ENCODE measurements at places on chromosomes 3 and 15.

GRCh38 chr3:31408720-31409119 is 124.0 kb upstream of the STT3B start:
- DNase-seq, result no peak

- DNase-seq, result no peak
Measured at GRCh38 chr3:188756241-188756640, 415.5 kb upstream of the TPRG1 start.

- no peak for DNase-seq
Measured at GRCh38 chr3:197554196-197554561, 1.6 kb downstream of the BDH1 start.

DNA sequence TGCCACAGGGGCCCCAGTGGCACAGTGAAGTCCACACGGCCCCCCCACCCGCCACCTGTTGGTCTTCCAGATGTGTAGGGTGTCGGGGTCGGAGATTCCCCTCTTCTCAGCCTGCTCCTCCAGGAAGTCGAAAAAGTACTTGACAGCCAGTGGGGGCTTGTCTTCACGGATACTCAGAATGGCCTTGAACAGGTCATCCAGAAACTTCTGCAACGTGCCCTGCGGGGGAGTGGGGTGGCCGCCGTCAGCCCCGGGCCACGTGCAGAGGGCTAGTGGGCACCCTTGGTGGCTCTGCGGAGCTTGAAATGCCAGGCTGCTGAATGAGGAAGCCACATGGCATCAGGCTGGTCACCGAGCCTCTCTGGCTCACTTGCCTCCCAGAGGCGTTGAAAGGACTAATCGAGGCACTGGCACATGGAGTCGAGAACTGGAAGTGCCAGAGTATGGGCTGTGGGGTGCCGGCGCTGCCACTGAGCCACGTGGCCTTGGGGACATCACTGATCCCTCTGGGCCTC is 16.6 kb downstream of the H1-8 start:
- no peak for DNase-seq

DNA sequence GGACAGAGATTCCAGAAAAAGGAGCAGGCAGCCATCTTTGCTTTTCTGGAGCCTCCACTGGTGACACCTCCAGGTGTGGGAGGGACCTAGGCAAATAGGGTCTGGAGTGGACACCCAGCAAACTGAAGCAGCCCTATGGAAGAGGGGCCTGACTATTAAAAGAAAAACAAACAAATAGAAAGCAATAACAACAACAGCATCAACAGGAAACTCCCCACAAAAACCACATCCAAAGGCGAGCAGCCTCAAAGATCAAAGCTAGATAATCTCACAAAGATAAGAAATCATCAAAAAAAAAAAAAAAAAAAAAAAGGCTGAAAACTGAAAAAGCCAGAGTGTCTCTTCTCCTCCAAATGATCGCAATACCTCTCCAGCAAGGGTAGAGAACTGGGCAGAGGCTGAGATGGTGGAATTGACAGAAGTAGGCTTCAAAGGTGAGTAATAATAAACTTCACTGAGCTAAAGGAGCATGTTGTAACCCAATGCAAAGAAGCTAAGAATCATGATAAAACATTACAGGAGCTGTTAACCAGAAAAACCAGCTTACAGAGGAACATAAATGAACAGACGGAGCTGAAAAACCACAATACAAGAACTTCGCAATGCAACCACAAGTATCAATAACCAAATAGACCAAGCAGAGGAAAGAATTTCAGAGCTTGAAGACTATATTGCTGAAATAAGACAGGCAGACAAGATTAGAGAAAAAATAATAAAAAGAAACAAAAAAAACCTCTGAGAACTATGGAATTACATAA is 225.4 kb downstream of the CTNNB1 start:
- no peak for DNase-seq

DNA sequence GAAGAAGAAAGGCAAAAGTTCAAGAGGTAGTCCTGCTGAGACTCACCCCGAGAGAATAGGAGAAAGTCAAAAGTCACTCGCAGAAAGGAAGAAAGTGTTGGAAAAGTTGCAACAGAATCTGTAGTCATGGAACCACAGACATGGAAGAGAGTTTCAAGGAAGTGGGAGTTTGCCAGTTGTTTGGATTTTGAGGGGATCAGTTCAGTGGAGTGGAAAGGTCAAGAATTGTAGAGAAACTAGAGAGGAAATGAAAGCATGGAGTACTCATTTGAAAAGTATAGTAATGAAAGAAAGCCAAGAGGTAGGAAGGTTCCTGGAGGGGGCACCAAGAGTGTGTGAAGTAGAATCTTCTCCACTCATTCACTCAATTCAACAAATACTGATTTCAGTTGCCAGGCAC is 34.7 kb downstream of the SPTSSB start:
- DNase-seq, result no peak

- DNase-seq, result no peak
Measured at GRCh38 chr3:5214352-5214751, 26.8 kb downstream of the EDEM1 start.

DNA sequence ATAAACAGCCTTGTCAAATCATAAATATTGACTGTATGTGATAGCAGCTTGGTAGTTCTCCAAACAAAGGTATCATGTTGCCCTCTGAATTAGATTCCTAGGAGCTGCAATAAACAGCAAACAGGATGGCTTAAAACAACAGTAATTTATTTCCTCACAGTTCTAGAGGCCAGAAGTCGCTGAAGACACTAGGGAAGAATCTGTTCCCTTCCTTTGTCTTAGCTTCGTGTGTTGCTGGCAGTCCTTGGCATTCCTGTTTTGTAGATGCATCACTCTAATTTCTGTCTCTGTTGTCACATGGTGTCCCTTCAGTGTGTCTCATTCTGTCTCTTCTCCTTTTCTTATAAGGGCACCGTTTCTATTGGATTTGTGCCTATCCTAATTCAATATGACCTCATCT is 679.3 kb downstream of the OTOL1 start:
- no peak for DNase-seq

GRCh38 chr3:2156244-2156847 is 57.7 kb downstream of the CNTN4 start:
- no peak for DNase-seq

DNA sequence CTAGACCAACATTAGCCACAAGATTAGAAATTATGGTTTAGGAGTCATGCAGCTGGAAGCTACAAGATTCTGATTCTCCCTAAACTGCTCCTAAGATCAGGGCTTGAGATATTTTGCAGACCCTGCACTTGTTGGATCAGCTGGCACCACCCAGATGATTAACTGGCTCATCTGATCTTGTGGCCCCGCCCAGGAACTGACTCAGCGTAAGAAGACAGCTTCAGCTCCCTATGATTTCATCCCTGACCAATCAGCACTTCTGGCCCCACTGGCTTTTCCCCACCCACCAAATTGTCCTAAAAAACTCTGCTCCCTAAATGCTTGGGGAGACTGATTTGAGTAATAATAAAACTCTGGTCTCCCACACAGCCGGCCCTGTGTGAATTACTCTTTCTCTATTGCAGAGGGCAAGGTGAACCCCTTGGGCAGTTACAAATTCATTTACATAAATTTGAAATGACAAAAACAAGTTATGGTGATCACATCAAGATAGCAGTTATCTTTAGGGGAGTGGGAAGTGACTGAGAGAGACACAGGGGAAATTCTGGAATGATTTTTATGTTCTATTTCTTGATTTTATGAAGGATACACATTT is 76.5 kb downstream of the CD200R1L start:
- DNase-seq, result no peak

GRCh38 chr3:95120921-95121320 is 1058.1 kb downstream of the NSUN3 start:
- no peak for DNase-seq

GRCh38 chr3:156216852-156217251 is 96.5 kb downstream of the KCNAB1 start:
- DNase-seq, result no peak

DNA sequence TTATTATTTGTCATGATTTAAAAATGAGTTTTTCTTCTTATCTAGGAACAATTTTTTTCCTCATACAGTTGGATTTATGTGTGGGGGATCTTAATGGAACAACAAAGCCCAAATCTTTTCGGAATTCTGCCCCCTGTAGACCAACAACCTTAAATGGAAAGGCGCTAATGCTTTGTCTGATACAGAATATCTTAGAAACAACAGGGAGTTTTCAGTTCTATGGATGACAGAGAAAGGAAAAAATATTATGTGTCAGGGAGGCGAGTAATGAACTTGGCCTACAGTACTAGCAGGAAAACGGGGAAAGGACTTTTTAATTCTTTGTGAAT is 592 bp downstream of the MOBP start:
- DNase-seq, result no peak

DNA sequence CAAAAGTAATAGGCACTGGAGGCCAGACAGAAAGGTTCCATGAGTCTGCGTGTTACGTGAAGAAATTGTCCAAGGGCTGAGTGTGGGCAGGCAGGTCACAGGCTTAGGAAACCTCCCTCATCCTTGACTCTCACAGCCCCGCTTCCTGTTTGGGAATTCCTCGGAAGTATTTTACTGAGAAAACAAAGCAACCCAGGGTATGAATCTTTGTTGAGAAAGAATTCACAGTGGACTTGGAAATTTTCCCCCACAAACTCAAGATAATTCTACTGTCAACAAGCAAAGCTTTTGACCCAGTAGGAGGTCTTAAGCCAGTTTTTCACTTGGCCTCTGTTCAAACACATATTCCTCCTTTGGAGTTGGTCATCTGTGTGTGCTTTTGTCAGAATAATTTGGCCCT is 377.1 kb upstream of the TPM1 start:
- no peak for DNase-seq

- DNase-seq, result no peak
Measured at GRCh38 chr15:89670971-89671560, 8.1 kb downstream of the PLIN1 start.

DNA sequence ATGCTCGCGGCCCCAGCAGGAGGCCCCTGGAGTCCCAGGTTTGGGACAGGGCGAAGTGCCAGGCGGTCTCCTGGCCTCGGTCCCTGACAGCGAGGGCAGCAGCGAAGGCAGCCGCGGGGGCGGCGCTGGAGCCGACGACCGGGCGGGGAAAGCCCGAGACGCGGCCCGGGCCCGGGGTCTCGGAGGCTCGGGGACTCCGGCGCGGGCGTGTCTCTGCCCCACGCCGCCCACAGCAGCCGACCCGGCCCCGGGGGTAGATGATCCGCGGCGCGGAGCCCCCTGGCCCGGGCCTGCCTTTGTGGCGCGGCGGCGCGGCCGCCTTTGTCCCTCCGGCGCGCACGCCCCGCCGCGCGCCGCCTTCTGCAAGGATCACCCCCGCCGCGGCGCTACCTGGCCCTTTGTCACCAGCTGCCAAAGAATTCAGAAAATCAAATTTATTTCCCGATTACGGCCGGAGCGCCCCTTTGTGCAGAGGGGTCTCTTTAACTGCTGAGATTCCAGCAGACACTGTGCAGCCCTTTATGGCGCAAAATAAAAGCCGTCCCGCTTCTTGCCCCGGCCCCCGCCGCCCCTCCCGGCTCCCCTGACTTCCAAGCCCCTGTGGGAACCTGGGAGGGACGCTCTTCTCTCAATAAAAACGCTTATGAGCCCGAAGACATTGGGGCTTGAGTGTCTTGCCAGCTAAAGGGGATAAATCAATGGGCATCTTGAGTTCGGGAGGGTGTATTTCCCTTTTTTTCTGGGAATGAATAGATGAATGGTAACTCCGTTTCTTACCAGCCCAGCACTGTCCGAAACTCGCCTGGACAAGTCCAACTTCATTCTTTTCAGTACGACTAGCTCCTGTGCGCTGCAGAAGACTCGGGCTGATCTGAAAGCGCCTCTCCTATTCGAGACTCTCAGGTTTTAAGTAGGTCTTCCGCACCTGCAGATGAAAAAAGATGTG is 68.4 kb downstream of the HES1 start:
- no peak for DNase-seq

- DNase-seq, result no peak
Measured at GRCh38 chr3:77370413-77370812, 330.5 kb downstream of the ROBO2 start.

GRCh38 chr3:102124704-102125103 is 275.4 kb downstream of the NFKBIZ start:
- no peak for DNase-seq

- DNase-seq, result no peak
Measured at GRCh38 chr15:89335298-89336041, 846 bp upstream of the POLG start.

DNA sequence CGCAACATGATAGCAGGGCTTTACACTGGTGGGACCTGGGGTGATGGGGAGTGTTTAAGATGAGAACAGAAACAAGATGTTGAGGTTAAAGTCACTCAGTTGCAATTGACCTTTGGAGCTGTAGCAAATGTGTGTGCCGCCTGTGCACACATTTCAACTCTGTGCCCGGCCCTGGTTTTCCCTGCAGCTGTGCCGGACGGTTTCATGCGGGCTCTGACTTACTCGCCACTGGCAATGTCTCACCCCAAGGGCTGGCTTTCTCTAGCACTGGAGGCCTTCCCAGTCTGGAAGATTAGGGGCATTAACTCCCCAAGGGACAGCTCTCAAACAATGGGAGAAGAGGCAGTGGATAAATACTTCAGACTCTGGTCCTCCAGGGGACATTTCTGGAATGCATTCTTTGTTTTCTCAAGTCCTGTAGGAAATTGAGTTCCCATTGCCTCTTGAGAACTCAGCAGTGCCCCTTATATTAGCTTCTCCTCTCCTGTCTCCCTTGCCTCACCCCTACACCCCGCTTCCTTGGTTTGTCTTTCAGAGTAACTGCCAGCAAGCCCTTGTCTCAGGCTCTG is 152.5 kb downstream of the EDEM1 start:
- DNase-seq, result no peak

DNA sequence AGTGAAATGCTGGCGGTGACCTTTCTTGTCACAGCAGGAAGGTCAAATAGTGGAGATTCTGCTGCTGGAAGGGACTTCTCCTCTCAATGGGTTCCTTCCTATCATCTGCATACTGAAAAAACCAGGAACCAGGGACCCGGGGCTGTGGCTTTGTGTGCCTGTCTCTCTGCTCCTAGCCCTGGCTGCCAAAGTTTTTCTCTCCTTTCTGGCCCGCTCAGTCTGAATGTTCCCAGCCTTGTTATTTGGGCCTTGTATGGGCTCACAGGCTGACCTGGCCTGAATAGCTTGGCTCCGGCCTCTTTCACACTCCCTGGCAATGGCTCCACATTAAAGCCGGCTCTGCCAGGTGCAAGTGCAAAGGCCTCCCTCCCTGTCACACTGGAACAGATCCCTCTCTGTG is 94.7 kb downstream of the LRIG1 start:
- DNase-seq, result no peak

- no peak for DNase-seq
Measured at GRCh38 chr3:121759541-121760202, 10.1 kb upstream of the GOLGB1 start.

- DNase-seq, result no peak
Measured at GRCh38 chr15:92647467-92648163, 8.0 kb downstream of the FAM174B start.

GRCh38 chr3:8882171-8882593 is 81.1 kb downstream of the RAD18 start:
- no peak for DNase-seq

DNA sequence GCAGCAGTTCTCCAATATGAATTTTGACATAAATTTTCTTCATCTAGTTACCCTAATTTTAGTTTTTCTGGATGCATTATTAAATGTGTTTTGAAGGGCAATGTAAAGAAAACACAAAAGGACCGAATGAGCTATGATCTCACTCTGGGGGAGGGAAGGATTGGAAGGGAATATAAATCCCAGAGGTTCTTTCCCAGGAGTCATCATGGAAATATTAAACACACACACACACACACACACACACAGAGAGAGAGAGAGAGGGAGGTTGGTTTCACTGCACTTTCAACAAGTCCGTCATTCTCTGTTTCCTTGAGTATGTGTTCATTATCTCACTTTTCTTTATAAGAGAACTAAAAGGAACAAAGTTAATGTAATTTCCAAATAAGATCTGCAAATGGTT is 70.7 kb upstream of the DCBLD2 start:
- DNase-seq, result no peak

Measured in activated T-helper 1 cell treated with anti-CD3 and anti-CD28 coated beads, Interleukin-2, amount 50 U/mL, for 16 hours (primary cell).